Stimulated activated CD4-positive, alpha-beta T cell treated with anti-CD3 and anti-CD28 coated beads, Interleukin-1b, Interleukin-23, amount 100 ng/mL, for 24 hours (primary cell): ENCODE measurements at places on chromosomes 7 and 10.

GRCh38 chr10:7722927-7723529 is 19.9 kb downstream of the ITIH2 start:
- no peak for DNase-seq

- DNase-seq = no peak
Measured at GRCh38 chr10:26725837-26726727, 28.6 kb downstream of the PDSS1 start.

- DNase-seq = no peak
Measured at GRCh38 chr10:3834947-3835346, 49.9 kb upstream of the KLF6 start.

- DNase-seq = no peak
Measured at GRCh38 chr7:19020711-19021110, 96.7 kb downstream of the TWIST1 start.

GRCh38 chr7:70695795-70696083 is 436.2 kb upstream of the GALNT17 start:
- no peak for DNase-seq

DNA sequence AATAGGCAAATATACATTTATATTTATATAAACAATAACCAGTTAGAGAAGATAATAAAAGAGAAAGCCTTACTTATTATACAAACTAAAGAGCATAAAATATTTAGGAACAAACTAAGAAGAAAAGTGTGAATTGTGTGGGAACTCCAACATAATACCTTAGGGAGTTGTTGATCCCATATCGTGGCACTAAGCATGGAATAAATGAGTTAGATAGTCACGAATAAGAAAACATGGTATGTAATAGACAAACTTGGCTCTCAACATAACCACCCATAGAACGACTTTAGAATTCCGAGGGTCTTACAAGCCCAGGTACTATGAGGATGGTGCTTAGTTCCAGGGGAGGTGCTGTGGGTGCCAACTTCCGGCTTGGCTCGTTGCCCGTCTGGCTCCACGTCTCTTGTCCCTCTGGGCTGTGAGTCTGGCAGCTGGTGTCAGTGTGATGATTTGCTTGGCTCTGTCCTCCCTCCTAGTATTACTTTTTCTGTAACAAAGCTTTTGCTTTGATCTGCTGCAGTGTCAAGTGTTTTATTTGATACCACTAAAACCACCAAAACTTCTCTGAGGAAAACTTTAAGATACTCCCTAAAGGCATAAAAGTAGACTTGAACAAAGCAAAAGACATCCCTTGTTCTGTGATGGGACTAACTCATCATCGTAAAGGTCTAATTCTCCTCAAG is 9.5 kb upstream of the RBM20 start:
- no peak for DNase-seq

GRCh38 chr7:142519079-142520078 is 229.9 kb upstream of the PRSS1 start:
- DNase-seq = no peak

- DNase-seq = no peak
Measured at GRCh38 chr10:121183236-121183635, 332.1 kb downstream of the WDR11 start.

DNA sequence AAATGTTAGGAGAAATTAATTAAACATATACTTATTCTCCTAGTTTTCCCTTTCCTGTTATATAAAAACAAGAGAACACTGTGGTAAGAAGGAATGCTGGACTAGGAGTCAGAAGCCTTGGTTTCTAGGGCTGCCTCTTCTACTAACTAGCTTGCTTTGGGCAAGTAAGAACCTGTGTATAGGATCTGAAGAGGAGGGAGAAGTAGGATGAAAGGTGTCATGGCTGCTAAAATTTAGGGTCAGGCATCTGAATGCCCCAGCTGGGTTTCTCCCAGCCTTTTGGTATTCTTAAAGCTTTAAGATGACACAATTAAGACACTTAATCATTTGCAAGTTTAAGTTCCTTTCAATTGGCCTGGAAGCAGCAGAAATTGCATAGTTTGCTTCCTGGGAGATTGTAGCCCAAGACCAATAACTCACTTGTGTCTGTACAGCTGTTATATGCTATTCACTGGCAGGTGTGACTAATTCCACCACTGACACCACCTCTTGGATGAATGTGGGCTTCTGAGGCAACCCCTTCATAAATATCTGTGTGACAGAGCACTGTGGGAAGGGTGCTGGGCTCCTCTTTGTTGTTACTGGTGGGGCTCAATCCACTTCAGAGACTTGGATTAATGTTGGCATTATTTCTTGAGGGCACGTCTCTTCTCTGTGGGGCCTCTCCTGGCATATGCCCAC is 137.2 kb downstream of the LRMDA start:
- no peak for DNase-seq

DNA sequence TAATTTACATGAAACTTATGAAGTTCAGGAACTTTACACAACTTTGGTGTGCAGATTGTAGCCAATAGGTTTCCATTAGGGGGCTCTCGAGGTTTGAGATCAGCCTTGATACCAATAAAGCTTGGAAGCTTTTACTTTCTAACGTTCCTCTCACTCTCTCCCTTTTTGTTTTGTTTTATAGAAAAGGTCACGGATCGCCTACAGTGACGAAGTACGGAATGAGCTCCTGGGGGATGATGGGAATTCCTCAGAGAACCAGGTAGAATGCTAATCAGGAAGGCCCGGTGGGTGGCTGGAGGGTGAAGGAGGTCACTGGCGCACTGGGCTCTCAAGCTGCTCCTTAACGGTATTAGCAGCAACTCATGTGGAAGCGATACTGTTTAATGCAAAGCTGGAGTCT is 79.9 kb downstream of the VTI1A start:
- DNase-seq = no peak

DNA sequence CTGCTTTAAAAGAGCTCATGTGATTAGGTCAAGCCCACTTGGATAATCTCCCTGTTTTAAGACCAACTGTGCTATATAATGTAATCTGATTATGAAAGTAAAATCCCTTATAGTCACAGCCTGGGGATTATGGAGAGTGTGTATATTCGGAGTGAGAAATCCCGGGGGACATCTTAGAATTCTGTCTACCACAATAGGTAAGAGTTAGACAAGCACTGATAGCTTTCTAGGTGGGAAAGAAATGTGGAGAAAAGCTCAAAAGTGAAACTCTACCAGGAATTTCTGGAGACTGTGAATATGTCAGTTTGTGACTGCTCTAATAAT is 2.9 kb upstream of the VCL start:
- DNase-seq = no peak

DNA sequence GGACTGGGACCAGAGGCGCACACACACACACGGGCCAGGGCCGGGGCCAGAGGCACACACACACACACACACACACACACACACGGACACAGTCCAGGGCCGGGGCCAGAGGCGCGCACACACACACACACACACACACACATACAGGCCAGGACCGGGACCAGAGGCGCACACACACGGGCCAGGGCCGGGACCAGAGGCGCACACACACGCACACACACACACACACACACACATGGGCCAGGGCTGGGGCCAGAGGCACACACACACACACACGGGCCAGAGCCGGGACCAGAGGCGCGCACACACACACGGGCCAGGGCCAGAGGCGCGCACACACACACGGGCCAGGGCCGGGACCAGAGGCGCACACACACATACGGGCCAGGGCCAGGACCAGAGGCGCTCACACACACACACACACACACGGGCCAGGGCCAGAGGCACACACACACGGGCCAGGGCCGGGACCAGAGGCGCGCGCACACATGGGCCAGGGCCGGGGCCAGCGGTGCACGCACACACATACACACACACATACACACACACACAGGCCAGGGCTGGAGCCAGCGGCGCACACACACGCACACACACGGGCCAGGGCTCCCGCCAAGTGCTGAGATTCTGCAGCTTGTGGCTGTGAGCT is 268.8 kb downstream of the ELFN1 start:
- no peak for DNase-seq

- DNase-seq = no peak
Measured at GRCh38 chr10:125363791-125364190, 203.4 kb upstream of the CTBP2 start.

GRCh38 chr7:71140264-71140663 is 8.3 kb downstream of the GALNT17 start:
- DNase-seq = no peak

GRCh38 chr10:24383681-24384106 is 174.8 kb downstream of the KIAA1217 start:
- no peak for DNase-seq

DNA sequence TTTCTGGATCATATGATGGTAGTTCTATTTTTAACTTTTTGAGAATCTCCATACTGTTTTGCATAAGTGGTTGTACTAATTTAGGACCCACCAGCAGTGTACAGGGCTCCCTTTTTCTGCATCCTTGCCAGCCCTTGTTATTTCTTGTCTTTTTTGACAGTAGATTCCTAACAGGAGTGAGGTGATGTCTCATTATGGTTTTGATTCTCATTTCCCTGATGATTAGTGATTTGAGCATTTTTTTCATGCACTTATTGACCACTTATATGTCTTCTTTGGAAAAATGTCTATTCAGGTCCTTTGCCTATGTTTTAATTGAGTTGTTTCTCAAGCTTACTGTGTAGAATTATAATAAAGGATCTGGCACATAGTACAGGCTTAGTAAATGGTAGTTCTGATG is 238.8 kb upstream of the BMPER start:
- no peak for DNase-seq

- DNase-seq = no peak
Measured at GRCh38 chr10:71512312-71512711, 115.6 kb downstream of the CDH23 start.

- no peak for DNase-seq
Measured at GRCh38 chr7:29885626-29886025, 79.3 kb downstream of the WIPF3 start.

DNA sequence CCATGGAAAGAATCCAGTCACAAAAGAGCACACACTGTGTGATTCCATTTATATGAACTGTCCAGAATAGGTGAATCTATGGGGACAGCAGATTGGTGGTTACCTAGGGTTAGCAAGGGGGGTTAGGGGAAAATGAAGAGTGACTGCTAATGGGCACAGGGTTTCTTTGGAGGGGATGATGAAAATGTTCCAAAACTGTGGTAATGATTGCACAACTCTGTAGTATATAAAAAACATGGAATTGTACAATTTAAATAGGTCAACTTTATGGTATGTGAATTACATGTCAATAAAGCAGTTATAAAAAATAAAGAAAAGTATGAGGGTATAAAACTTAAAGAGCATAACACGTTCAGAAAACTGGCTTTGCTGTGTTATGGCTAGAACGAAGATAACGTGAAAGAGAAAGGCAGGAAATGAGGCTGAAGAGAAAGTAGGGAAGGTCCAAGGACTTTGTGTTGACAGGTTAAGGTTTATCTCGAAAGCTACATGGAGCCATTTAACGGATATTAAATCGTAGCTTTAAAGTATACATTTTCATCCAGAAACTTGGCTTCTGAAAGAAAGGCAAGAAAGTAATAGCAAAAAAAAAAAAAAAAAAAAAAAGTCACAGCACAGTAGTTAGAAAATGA is 26.4 kb upstream of the MSS51 start:
- DNase-seq = no peak

- no peak for DNase-seq
Measured at GRCh38 chr10:124058346-124059003, 34.9 kb downstream of the CHST15 start.

DNA sequence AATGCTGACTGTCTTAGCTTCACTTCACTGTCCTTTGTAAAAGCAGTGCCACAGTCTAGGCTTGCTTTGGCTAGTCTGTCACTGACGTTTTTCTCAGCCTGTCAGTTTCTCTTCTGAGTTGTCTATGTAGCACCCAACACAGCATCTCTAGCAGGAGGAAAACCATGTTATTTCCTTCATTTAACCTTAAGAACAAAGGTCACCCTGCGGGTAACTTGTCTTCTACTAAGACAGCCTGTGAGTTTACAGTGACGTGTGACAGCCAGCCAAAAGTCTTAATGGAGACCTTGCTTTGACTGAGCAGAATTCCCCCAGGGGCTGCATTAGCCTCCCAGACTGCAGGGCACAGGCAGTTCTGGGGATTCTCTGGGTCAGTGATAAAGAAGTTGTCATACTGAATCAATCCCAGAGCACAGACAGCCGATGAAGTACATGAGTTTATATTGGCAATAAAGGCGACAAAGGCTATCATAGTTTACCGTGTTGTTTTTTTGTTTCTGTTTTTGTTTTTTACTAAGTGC is 296.0 kb upstream of the KIAA1217 start:
- DNase-seq = no peak

DNA sequence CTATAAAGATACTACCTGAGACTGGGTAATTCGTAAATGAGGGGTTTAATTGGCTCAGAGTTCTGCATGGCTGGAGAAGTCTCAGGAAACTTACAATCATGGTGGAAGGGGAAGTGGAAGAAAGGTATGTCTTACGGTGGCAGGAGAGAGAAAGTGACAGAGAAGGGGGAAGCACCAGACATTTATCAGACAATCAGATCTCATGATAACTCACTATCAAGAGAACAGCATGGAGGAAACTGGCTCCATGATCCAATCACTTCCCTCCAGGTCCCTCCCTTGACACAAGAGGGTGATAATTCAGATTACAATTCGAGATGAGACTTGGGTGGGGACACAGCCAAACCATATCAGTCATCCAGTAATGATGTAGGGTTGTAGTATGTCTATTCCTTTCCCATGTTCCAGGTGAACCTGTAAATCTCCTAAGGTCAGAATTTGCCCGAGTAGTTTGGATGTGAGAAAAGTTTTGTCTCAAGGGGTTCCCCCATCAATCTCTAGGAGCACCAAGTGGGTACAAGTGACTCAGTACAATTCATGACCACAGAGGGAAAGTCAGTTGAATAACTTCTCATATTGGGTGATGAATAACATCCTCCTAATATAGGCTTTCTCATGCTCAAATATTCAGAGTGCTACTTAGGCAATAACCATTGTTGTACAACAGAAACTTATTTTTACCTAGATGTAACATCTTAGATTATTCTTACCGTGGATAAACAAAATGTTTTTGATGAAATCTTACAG is 39.7 kb upstream of the MTPN start:
- no peak for DNase-seq

GRCh38 chr10:47165168-47165710 is 134.8 kb upstream of the GDF10 start:
- DNase-seq = no peak

DNA sequence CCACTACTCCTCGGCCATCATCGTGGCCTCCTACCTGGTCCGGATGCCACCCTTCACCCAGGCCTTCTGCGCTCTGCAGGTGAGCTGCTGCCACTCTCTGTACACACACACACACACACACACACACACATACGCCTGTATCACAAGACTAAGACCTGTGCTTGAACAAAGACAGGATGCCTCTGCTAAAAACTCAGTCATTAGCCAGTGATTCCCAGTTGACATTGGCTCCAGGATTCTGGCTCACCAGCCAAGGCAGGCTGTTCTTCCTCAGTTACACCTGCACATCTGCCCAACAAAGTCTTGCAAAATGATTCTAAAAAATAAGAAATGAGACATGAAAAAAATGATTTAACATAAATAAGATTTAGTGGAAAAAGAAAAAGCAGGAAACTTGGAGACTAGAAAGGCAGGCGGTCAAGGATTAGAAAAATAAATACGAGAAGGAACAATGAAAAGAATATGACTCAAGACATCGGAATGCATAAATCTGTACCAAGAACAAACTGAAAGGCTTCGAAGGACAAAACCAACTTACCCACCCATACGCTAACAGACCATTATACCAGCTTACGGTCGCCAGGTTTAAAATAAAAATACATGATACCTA is 7.4 kb upstream of the LRRC18 start:
- DNase-seq = no peak
